Activated CD8-positive, alpha-beta memory T cell treated with anti-CD3 and anti-CD28 coated beads, Interleukin-2, amount 10 ng/mL, durations not matched to agents 7 days and 5 days (primary cell): ENCODE measurements at places on chromosomes 7 and 10.

DNA sequence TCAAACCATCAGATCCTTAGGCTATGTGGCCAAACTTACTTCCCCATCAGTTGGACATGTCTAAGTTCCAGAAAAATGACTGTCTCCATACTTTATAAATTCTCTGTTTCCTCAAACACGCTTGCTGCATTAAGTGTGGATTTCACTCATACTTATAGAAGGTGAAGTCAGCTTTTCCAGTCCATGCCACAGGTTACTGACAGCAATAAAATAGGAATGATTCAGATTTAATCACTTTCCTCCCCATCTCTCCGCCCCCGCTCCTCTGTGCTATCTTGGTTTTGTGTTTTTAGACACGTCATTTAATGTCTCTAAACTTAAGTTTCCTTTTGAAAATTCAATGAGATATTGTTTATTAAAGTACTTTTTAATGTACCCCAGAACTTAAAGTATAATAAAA is 1098.0 kb upstream of the C7orf33 start:
- DNase-seq, result no peak

DNA sequence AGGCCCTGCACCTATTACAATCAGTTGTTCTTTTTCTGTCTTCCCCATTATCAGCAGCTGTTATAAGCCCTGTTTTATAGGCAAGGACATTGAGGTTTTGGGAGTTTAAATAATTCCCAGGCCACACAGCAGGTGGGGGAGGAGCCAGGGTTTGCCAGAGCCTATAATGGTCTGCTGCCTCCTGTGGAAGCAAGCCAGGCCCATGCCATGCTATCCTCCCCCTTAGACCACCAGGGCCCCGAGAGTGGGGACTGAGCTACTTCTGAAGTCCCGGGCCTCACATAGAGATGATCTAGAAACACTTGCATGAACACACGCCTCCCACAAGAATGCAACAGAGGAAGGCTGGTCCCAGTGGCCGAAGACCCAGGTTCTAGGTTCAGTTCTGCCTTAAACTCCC is 141.7 kb downstream of the SH3PXD2A start:
- DNase-seq, result no peak

DNA sequence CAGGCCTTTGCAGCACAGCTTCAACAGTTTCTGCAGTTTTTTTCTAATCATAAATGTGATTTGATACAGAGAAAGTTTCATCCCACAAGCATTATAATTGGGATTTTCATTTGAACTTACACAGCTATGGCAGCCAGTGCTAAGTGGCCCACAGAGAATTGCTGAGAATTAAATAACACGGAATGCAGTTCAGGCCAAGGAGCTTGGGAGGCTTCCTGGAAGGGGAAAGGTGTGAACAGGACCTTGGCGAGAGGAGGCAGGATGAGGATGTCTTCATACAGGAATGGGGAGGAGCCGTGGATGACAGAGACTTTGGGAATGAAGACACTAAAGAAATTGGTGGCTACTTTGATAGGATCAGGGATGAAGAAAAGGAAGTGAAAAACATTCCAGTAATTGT is 95.3 kb downstream of the ZNF22 start:
- DNase-seq, result no peak

DNA sequence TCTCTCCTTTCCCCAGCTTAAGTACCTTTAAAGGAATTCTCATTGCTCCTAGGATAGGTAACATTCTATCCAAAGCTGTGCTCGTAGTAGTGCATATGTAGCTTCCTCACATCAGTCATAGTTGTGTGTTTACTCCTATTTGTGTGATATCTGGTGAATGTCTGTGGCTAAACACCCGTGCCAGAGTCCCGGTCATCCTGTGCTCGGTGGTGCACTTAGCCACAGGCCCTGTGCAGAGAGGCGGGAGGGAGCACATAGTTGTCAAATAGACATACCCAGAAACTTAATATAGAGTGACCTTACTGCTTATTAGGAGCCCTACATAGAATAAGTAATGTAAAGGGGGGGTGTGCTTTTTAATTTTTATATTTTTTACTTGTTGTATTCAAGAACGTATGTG is 76.6 kb downstream of the RBM33 start:
- DNase-seq, result no peak
